Activated CD4-positive, alpha-beta T cell treated with anti-CD3 and anti-CD28 coated beads for 24 hours (primary cell): ENCODE measurements at places on chromosomes 3 and 15.

DNA sequence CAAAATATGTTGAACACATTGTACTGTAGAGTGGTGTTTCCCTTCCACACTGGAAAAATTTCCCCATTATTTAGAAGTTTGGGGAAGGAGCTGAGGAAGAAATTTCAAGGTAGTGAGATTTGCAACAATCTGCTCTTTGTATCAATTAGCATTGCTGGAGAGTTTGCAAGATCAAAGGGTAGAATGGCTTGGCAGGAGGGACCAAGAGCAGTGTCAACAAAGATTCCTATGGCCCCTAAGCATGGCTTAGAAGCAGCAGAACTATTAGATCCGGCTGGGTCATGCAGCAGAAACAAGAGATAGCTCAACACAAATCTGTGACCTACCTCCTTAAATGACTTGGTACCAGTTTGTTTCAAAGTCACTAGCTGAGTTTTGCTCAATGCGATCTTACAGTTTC is 175.0 kb downstream of the C3orf38 start:
- DNase-seq = no peak

GRCh38 chr15:77455696-77456321 is 35.1 kb downstream of the HMG20A start:
- no peak for DNase-seq

GRCh38 chr3:52715714-52716305 is 9.9 kb downstream of the SPCS1 start:
- no peak for DNase-seq

- no peak for DNase-seq
Observed at GRCh38 chr3:105083945-105084344, 282.8 kb upstream of the ALCAM start.

DNA sequence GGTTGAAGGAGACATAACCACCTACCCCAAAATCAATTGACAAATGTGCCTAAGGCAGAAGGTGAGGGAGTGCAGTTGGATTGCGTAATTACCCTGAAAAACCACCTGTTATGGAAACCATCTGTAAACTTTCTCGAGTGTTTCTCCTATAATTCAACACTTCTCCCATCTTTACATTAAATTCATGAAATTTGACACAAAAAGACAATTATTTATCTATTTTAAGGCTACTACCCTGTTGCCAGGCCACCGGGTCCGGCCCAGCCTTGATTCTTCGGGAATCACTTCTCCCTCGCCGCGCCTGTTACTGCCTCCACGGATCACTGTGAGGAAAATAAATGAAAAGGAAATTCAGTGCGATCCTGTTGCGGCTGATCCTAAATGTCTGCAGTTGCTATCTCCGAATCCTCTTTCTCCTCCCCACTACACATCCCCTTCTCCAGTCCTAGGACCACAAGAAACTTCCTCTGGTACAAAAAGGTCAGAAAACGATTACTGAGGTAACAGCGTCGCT is 646 bp downstream of the IQCB1 start:
- DNase-seq = no peak

DNA sequence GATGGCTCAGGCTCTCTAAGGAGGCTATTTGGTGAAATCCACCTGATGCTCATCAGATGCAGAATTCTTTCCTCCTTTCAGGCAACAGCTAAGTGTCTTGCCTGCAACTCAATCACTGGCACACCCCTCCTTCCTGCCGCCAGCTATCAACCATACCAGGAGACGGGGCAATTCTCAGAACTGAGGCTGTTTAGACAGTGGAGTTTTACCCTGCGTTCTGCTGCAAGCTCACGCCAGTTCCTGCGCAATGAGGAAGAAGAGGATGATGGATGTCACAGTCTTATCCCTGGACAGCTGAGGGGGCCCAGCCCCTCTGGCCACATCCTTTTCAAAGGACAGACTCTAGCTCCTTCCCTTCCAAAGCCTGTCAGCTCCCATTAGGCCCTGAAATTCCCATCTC is 7.0 kb upstream of the MANF start:
- DNase-seq = no peak

DNA sequence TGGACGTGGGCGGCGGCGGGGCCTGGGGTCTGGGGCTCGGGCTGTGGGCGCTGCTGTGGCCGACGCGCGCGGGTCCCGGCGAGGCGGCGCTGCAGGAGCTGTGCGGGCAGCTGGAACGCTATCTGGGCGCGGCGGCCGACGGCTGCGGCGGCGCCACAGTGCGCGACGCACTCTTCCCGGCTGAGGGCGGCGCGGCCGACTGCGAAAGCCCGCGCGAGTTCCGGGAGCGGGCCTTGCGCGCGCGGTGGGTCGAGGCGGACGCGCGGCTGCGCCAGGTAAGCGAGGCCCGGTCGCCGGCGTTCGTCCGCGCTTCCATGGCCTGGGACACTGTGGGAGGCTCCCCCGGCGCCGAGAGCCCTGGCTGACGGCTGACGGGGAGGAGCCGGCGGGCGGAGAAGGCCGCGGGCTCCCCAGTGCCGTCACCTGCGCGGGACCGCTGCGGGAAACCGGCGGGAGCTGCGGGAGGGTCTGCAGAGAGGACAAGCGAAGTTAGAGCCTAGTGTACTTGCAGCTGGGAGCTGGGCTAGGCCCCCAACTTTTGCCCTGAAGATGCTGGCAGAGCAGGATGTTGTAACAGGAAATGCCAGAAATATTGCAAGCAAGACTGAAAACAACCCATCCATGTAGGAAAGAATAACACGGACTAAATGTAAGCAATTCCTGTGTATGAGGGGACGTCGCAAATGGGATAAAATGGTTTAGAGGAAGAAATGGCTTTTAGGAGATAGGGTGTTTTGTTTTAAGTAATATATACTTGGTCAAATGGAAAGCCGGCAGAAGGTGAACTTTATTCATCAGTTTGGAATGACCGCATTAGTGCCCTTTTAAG is 847 bp downstream of the WHAMM start:
- peak; percentile 15 for DNase-seq

GRCh38 chr15:100653608-100654007 is 51.2 kb downstream of the ASB7 start:
- no peak for DNase-seq

DNA sequence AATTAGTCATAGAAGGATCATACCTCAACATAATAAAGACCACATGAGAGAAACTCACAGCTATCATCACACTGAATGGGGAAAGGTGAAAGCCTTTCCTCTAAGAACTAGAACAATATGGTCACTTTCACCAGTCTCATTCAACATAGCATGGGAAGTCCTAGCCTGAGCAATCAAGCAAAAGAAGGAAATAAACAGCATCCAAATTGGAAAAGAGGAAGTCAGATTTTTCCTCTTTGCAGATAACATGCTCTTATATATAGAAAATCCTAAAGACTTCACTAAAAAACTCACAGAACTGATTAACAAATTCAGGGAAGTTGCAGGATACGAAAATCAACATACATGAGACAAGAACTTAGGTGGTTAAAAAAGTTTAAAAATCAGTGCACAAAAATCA is 24.7 kb downstream of the MAP3K13 start:
- DNase-seq = no peak

DNA sequence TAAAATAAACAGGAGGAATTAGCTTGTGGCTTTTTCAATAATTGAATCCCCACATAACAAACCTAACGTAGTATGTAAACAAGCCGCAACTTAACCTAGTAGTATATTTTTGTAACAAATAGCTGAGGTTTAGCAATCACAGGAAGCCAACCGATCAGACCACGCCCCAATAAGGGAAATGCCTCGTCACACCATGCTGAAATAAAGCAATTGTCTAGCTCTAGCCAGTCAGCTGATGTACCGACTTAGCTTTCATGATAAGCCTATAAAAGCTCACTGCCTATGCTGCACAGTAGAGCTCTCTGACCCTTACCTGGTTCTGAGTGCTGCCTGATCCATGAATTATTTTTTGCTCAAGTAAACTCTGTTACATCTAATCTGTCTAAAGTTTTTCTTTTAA is 208.9 kb downstream of the ROBO1 start:
- no peak for DNase-seq
